ENCODE measurements at places on chromosomes 16 and 17. TPM values are rescaled to one million over a fixed set of nuclear protein-coding genes. Genes with fewer than 3 reads are reported as not detected.

SLC47A1 gene
- 1.9 TPM for total RNA-seq

DNA sequence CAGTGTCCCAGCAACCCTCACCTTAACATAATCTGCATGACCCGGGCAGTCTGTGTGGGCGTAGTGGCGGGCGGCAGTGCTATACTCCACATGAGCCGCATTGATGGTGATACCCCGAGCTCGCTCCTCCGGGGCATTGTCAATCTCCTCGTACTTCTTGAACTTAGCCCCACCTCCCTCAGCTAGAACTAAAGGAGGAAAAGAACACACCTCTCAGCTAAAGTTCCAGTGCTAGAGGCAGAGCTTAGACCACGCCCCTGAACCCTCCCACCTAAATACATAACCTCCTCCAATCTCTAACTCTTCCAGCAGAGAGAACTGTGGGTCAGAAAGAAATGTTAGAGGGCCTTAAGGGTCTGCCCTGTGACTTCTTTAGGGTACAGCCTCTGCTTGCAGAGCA, 855 bp downstream of the TUFM start:
- DNase-seq = peak; percentile 32

- peak; percentile 24 for DNase-seq
Measured at GRCh38 chr17:21218101-21218500, 4.1 kb upstream of the TMEM11 start.

DNA sequence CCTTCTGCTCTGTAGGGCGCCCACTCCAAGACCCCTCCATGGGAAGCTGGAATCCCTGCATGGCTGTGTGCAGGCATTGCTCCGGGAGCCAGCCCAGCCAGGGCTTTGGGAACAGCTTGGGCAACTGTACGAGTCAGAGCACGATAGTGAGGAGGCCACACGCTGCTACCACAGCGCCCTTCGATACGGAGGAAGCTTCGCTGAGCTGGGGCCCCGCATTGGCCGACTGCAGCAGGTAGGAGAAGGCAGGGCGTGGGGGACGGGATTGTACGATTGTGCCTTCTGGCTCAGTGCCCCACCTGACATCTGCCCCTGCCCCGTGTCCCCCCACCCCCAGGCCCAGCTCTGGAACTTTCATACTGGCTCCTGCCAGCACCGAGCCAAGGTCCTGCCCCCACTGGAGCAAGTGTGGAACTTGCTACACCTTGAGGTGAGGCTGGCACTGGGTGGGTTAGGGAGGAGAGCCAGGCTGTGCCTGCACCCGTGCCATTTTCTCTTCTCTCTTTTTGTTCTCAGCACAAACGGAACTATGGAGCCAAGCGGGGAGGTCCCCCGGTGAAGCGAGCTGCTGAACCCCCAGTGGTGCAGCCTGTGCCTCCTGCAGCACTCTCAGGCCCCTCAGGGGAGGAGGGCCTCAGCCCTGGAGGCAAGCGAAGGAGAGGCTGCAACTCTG, 8.7 kb upstream of the TMEM88 start:
- no peak for DNase-seq

- DNase-seq = no peak
Measured at GRCh38 chr17:40194821-40195220, 17.6 kb downstream of the RAPGEFL1 start.

DNA sequence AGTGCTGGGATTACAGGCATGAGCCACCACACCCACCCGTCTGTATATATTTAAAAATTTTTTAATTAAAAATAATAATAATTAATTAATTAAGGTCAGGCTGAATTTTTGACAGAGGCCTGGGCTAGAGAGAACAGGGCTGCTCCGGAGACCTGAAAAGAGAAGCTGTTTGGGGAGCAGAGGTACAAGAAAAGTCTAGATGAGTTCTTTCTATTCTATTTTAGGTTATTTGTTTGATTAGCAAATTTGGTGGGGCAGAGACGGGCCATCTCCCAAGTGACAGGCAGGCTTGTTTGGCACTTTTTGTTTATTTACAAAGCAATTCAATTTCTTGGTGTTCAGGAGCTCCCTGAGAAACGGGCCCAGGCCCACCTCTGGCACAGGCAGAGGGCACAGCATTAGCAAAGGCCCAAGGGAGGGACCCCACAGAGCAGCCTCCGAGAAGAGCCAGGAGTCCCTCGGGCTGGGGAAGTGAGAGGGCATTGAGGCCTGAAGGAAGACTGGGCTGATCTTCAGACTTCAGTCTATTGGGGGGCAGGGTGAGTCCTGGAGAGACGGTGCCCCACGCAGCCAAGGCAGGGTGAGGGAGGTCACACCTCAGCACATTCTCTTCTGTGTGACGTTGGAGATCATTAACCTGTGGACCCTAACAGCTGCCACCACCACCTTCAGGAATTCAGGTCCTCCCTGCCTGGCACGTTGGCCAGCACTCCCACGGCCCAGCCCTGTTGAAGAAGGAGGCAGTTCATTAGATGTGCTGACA, 10.8 kb upstream of the RIPOR1 start:
- no peak for DNase-seq

CCL23 gene
- not detected for total RNA-seq

GRCh38 chr16:57539072-57539796, 2.9 kb upstream of the CCDC102A start:
- no peak for DNase-seq

CCL16 gene
- not detected for total RNA-seq

GRCh38 chr17:9230346-9230745, 209.0 kb downstream of the NTN1 start:
- DNase-seq = no peak

DNA sequence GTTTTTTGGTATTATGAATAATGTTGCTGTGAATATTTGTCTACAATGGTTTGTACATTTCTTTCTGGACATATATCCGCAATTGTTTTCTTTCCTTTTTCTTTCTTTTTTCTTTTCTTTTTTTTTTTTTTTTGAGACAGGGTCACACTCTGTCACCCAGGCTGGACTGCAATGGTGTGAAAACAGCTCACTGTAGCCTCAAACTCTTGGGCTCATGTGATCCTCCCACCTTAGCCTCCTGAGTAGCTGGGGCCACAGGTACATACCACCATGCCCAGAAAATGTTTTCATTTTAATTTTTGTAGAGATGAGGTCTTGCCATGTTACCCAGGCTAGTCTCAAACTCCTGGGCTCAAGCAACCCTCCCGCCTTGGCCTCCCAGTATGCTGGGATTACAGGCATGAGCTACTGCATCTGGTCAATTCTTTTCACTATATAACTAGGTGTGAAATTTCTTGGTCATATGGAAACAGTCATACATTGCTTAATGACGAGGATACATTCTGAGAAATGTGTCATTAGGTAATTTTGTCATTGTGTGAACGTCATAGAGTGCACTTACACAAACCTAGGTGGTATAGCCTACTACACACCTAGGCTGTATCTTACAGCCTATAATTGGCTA, 15.2 kb downstream of the IL21R start:
- no peak for DNase-seq

PIPOX gene
- 8.8 TPM for total RNA-seq

GRCh38 chr17:46738544-46738943, 79.9 kb downstream of the WNT3 start:
- DNase-seq = no peak

MEIOB gene
- 1.9 TPM for total RNA-seq

DNA sequence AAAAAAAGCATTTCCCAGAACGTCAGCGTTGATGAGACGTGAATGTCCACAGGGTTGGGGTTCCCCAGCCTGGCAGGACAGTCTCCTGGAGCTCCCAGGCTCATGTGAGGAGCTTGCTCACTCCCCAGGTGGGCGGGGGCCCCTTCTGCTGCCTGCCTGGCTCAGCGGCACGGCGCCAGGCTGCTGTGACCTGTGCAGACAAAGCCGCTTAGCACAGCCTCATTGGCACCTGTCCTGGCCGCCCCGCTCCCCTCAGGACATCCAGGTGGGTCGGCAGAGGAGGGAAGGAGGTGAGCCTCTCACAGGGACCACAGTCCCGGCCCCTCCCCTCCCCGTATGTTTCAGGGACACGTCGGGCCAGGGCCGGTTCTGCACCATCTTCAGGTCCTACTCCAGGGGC, 12.9 kb upstream of the WFIKKN1 start:
- DNase-seq = no peak

DNA sequence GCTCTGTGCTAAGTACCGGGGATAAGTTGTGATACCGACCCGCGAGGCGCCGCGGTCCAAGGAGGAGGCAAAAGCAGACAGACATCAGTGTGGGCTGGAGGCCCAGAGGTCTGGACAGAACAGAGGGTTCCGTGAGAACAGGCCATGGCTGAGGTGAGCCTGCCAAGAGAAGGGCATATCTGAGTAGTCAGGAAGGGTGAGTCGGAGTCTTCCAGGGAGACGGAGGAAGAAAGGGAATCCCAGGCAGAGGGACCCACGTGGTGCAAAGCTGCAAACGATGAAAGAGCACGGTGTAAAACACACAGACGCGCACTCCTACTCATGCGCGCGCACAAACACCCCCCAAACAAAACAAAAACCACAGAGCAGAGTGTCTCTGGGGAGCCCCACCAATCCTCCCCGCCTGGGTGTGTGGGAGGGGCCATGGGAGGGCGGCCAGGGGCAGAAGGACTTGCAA, 18.1 kb downstream of the RHBDL3 start:
- DNase-seq = no peak

- DNase-seq = no peak
Measured at GRCh38 chr16:6548507-6548906, 784.1 kb upstream of the RBFOX1 start.

MSRB1 gene
- total RNA-seq = 26.9 TPM

GSG1L gene
- not detected for total RNA-seq

MYH1 gene
- total RNA-seq = not detected

DNA sequence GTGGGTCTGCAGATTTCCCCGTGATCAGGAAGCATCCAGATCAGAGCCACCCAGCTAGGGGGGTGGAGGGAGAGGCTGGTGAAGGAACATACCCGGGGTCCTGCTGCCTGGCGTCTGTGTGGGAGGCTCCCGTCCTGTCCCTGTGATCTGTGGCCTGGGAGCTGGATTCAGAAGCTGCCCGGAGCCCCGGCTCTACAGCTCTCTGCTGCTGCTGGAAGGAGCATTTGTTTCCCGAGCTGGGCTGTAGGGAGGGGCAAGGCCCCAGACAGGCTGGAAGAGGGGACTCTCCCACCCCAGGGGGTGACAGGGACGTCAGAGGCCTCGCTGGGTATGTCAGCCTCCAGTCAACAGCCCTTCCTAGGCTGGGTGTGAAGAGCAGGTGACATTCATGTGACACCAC, 10.2 kb downstream of the SOX8 start:
- no peak for DNase-seq

CACNG5 gene
- not detected for total RNA-seq

NPW gene
- not detected for total RNA-seq

DNA sequence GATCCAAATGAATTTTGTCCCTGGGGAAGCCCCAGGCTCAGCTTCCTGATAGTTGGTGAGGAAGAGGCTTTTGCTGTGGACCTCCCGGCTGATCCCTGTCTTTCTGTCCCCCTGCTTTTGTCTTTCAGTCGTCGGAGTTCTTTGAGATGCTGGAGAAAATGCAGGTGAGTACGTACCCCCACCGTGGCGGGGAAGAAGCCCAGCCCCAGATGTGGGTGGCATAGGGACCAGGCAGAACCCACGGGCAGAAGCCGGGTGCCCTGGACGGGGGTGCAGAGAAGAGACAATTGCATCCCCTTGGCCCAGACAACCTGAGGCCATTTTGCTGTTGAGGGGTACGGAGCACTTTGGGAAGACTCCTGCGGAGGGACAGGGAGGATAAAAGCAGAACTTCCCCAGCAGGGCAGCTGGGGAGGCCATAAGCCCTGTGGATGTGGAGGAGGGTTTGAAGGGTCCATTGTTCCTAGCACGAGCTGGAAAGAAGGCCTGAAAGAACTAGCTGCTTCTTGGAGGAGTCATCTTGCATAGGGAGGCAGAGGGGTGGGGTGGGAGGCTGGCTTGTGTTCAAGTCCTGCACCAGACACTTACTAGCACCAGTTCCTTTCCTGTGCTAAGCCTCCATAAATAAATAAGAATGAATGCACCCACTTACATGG, 105.6 kb downstream of the OR1D5 start:
- no peak for DNase-seq

DNA sequence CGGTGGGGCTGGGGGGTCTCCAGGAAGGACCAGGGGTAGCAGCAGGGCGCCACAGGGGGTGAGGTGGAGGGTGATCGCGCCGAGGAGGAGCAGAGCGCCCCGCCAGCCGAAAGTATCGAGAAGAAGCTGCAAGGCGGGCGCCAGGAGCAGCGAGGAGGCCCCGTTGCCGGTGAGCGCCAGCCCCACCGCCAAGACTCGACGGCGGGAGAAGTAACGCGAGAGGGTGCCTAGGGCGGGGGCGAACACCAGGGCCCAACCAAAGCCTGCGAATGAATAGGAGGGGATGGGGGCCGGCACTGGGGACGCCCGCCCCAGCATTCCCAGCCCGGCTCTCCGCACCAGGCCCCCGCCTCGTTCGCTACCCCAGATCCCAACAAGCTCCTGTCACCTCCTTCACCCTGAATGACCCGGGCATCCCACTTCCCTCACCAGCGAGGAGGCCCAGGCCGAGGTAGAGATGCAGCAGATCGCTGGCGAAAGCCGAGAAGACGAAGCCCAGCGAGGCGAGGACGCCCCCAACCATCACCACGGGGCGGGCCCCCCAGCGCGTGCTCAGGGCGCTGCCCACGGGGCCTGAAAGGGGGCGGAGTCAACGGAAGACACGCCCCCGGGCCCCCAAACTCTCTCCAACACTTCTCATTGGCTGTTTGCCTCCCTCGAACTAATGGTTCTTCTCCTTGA, 1.3 kb downstream of the SLC16A11 start:
- DNase-seq = peak; percentile 41

GRCh38 chr16:66894948-66895688, 14.8 kb downstream of the PDP2 start:
- peak; percentile 79 for DNase-seq

DNA sequence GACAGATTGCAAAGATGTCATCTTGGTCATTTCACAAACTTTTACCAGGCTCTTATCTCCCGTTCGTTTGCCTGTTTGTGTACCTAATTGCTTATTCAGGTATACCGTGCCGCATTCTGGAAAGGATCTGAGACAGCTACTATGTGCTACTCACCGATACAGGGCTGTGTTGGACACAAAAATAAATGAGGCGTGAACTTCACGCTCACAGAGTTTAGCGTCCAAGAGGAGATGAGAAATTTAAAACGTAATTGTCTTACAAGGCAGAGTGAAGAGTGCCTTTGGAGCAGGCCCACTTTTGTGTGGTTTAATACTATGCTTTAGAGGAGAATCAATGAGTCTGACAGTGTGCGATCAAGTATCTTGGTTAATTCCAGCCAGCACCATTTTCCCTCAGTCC, 26.7 kb downstream of the MAF start:
- DNase-seq = no peak

All from neural progenitor cell (in vitro differentiated cells).